Left cardiac atrium (tissue), 4 donors: ENCODE measurements at places on chromosomes 5 and 9. TPM values are rescaled to one million over a fixed set of nuclear protein-coding genes. Genes with fewer than 3 reads are reported as not detected.

DNA sequence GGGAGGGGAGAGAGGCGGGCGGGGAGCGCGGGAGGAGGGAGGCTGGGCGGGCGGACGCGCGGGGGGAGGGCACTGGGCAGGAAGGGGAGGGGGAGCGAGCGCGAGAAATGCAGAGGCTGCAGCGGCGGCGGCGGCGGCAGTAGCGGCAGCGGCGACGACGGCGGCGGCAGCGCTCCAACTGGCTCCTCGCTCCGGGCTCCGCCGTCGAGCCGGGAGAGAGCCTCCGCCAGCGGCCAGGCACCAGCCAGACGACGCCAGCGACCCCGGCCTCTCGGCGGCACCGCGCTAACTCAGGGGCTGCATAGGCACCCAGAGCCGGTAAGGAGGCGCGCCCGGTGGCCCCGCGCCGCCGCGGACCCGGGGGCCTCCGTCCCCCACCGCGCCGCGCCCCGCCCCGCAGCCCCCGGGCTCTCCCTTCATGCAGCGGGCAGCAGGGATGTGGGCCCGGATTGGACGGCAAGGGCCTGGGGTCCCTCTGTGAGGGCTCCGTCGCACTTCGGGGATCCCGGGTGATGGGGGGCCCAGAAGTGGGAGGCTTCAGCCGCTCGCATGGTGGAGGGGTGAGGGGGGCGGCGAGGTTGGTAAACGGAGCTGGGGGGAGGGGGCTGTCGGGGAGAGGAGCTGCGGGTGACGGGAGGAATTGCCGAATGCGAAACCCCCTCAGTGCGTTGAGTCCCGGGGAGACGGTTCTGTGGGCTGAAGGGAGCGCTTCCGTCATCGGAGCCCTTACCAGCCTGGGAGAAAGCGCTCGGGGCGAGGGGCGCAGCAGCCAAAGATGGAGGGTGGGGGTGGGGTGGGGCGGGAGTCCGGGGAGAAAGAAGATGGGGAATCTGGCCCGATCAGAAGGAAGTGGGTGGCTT, at the start of gene BASP1:
Gene BASP1, plus strand, starts transcription at position 139 of the 860 bp plus-strand sequence. CDS start 57,586 bp downstream, outside the sequence.
- DNase-seq = peak; percentile 81

DNA sequence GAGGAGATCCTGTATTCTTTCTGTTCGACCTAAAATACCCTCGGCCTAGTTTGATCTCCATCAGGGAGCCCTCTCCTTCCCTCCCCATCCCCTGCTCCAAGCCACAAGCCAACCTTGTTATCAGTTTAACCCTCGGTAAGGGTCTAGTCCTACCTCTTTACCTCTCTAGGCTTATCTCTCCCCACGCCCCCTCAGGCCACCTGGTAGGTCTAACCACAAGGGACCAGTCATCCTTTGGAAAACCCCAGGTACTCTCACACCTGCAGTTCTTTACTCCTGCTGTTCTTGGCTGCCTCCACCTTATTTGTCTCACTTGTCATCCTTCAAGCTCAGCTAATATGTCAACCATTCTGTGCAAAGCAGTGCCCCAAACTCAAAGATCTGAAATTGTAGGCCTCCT, 78.7 kb downstream of the RAD23B start:
- DNase-seq = no peak

DNA sequence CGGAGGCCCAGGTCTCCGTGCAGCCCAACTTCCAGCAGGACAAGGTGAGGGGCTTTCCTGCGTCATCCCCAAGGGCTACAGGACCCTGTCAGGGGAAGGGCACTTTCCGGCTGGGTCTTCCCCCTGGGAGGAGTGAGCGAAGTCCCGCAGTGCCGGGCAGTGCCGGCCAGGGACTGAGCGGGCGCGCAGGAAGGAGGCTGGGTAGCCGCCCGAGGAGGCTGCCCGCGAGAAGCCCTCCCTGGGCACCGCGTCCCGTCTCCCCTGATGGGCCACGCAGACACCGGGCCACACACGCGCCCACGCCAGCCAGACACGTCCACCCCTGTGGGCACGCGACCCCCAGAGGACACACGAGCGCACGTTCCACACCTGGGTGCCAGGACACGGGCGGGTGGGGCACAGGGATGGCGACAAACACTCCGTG, 357 bp downstream of the PTGDS start:
- DNase-seq = no peak

DNA sequence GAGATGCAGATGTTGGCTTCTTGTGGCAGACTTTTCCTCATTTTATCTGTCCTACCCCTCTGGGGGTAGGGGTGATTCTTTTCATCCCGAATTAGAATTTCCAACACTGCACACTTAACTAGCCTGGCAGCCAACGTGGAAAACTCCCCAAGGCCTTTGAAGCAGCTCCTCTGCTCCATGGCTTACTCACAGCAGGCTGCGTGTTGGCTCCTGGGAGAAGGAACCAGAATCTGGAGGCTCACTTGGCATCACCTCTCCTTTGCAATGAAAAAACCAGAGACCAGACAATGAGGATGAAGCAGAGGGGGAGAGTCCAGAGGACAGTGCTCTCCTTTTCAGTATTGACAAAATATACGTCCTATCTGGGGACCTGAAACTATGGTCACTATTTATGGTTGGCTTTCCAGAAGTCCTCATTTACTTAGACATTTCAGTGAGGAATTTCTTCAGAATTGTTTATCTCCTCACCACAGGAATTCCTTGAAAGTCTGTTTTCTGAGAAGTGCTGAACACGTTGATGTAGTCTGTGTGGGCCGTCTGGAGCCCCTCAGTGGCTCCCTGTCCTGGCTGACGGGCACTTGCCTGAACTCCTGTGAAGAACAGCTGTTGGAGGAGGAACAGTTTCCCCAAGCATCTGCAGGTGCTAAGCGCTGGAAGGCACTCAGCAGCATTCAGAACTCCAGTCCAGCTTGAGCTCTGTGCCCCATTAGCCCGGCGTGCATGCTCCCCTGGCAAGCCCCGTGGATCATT, 231.3 kb downstream of the RFK start:
- DNase-seq = peak; percentile 34

The ALDH1A1 gene
- 45.0 TPM for total RNA-seq

The TAS2R1 gene
- total RNA-seq = not detected

DNA sequence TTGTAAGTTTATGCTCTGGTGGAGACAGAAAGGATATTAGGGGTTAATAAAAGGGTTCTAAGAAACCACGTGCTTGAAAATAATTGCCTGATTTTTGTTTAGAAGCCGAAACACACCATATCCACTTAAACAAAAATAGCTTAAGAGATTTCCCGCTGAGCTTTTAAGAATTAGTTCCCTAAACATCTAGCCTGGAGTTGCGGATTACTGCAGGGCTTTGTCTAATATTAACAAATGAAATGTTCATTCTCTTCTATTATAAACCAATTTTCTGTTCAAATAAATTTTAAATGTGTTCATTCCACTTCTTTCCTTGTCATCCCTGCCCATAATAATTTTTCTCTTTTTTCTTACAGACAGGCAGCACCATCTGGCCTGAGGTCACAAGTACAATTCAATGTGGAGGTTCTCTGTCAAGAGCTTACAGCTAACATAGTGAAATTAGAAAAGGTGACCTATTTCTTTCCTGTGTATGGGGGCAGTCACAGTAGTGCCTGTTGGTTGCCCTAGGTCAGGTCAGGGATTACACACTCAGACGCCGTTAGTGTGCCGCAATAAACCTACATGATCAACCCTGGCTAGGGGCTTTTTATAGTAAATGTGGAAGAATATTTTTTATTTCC, 65.3 kb downstream of the GRAMD2B start:
- no peak for DNase-seq

GRCh38 chr9:3969590-3970260, 330.1 kb downstream of the GLIS3 start:
- DNase-seq = no peak

- no peak for DNase-seq
Measured at GRCh38 chr9:25964239-25964638, 286.0 kb upstream of the TUSC1 start.

DNA sequence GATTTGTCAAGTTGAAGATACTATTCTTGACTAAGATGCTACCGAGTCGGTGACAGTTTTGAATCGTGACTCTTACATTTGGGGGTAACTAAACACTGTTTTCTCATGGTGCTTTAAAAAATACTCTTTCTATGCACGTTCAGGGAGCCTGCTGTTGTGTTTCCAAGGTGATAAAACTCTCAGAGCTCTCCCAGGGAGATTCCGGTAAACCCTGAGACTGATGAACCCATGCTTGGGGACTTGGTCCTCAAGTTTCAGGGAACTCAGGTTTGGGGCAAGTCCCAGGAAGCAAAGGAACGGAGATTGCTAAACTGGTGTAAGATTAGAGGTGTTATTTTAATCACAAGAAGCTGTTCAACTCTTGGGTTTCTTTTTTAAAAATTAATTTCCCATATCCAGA, 1.4 kb downstream of the GDA start:
- DNase-seq = no peak

GRCh38 chr9:124439086-124439485, 11.2 kb upstream of the ADGRD2 start:
- DNase-seq = no peak

The ANKDD1B gene
- total RNA-seq = not detected

DNA sequence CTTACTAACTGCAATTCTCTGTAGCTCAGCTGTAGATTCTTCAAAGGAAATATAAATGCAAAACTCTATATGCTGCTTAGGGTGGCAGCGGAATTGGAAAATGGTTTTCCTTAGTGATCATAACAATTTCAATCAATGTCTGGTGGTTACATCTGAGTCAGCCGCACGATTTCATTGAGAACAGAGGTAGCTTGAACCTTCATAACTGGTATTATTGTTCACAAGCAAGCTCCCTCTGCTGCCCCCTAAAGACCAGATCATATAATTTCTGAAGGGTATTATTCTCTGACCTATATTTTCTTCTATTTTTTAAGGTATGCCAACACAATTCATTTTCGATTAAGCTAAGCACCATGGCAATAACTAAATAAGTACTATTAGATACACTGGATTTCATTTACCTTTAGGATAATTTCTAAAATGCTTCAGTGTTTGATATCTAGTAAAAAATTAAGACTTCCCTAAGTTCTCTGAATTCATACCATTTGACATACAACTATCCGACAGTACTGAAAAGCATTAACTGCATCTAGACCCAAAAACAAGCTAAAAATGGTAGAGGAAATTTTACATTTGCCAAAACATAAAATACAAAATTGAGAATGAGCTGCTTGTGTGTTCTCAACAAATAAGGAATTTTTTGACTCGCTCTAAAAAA, 181.1 kb upstream of the SPEF2 start:
- no peak for DNase-seq

The DNAH5 gene
- total RNA-seq = 0.34 TPM

DNA sequence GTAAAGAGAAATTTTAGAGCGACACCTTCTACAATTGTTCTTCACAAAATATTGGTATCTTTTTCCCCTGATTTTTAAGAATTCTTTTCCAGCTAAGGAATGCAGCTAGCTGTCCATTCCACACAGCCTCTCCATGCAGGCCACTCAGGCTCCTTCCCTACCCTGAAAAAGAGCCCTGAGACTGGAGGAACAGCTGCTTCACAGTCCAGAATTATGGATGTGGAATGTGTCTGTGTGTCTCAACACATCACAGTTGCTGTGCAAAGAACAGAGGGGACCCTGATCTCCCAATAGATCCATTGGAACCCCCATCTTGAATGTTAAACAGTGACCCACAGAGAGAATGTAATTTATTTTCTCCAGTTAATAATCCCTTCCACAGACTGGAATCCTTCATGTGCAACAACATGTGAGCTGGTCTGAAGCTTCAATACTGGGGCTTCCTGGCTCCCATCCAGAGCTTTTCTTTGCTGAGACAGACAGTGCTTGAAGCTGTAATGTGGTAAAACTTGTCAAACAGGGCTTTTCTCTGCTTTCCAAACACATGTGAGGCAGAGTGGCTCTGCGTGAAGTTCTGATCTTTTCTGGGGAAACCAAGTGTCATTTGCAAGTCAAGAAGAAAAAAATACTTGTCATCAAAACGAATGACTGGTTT, 53.3 kb upstream of the SMC5 start:
- no peak for DNase-seq

- no peak for DNase-seq
Measured at GRCh38 chr9:26802921-26803320, 89.7 kb downstream of the CAAP1 start.

DNA sequence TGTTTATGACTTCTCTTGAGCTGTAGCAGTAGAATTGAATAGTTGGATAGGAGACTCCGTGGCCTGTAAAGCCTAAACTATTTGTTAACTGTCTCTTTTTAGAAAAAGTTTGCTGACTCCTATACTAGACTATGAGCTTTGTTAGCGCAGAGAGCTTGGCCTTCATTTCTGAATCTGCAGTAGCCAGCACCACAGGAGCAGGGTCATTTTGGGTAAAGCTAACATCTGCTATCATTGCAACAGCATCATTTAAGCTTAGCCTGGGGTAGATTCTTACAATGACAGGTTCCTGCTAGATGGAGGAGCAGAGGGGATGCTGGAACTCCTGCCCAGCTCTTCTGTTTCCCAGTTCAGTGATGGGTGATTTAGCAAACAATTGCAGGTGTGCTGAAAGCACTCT, 133.7 kb upstream of the ASTN2 start:
- DNase-seq = no peak

GRCh38 chr9:76112151-76112550, 221.7 kb downstream of the PCSK5 start:
- no peak for DNase-seq

DNA sequence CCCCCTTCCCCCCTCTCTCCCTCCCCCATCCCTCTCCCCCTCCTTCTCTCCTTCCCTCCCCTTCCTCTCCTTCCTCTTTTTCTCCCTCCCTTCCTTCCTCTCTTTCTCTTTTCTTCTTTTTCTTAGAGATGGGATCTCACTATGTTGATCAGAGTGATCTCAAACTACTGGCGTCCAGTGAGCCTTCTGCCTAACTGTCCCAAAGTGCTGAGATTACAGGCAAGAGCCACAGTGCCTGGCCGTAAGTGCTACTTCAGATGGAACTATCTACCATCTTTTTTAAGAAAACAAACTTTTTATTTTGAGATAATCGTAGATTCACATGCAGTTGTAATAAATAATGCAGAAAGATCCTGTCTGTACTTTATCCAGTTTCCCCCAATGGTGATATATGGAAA, 6.3 kb downstream of the RCL1 start:
- DNase-seq = no peak

The NR3C1 gene
- 39.0 TPM for total RNA-seq

The LCN6 gene
- 51.8 TPM for total RNA-seq

DNA sequence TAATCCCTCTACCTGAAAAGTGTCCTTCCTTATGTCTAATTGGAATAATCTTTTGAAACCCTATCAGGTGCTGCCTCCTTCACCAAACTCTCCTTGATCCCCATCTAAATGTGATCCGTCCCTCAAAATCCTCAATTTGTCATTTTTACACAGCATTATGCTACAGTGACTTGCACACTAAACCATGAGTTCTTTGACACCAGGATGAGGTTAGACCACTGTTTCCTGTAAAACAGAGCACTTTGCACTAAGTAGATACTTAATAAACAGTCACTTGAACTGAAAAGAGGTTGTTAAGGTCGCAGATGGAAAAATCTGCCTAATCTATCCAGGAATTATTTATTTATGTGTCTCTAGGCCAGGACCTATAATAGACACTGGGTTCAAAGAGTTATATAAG, 44.2 kb upstream of the TLX3 start:
- no peak for DNase-seq

GRCh38 chr5:83817591-83817990, 96.9 kb upstream of the HAPLN1 start:
- no peak for DNase-seq

GRCh38 chr5:103228588-103228987, 30.0 kb upstream of the MACIR start:
- DNase-seq = no peak

- DNase-seq = no peak
Measured at GRCh38 chr5:39361306-39361705, 3.0 kb downstream of the C9 start.
